A673 (cell line): ENCODE measurements at places on chromosomes 2 and 18.

GRCh38 chr2:29731948-29732347 is 189.4 kb downstream of the ALK start:
- no peaks in the 10 kb centered on the region for H3K27me3 ChIP-seq
- no peak overlapping the region for H3K27ac ChIP-seq
- no peak for DNase-seq
- peaks cover 10% of the 10 kb centered on the region for H3K4me1 ChIP-seq
- H3K36me3 ChIP-seq, result no peaks in the 10 kb centered on the region

GRCh38 chr18:35490894-35491699 is 6.7 kb downstream of the INO80C start:
- no peaks in the 10 kb centered on the region for H3K36me3 ChIP-seq
- DNase-seq, result peak; percentile 85

DNA sequence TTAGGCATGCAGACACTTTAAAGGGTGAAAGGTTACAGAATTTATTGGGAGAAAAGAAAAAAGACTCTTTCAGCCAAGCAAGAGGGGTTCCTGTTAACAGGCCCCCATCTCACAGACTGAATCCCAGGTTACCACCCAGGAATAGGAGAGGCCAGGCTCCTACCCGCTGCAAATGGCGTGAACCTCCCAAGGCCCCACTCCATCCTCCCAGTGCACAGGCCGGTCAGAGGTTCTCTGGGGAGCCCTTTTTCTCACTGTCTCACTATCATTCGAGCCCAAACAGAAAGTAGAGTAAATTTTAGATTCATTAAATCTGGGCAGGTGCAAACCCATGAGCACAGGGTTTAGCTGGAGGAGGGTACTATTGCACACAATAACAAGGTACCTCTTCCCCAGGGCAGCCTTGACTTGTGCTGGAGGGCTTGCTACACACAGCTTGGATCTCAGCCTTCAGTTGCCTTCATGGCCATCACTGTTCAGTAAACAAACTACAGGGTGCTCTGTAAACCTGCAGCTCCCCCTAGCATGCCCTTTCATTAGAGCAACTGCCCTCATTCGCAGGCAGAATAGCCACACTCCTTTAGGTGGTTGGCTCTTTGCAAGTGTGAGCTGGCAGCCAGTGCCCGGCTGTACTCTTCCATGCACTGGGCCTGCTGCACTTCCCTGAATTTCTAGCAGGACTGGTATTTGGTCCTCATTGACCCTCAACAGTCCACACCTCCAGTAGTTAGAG is 7.3 kb upstream of the PLEK start:
- no peak overlapping the region for H3K27ac ChIP-seq
- H3K4me1 ChIP-seq, result no peaks in the 10 kb centered on the region
- H3K36me3 ChIP-seq, result no peaks in the 10 kb centered on the region
- no peak overlapping the region for H3K4me3 ChIP-seq
- H3K27me3 ChIP-seq, result no peaks in the 10 kb centered on the region

- peaks cover 8% of the 10 kb centered on the region for H3K4me1 ChIP-seq
- no peak overlapping the region for H3K27ac ChIP-seq
- no peaks in the 10 kb centered on the region for H3K27me3 ChIP-seq
- DNase-seq, result no peak
These were observed 81.5 kb downstream of the DIS3L2 start for GRCh38 chr2:232042911-232043574.

DNA sequence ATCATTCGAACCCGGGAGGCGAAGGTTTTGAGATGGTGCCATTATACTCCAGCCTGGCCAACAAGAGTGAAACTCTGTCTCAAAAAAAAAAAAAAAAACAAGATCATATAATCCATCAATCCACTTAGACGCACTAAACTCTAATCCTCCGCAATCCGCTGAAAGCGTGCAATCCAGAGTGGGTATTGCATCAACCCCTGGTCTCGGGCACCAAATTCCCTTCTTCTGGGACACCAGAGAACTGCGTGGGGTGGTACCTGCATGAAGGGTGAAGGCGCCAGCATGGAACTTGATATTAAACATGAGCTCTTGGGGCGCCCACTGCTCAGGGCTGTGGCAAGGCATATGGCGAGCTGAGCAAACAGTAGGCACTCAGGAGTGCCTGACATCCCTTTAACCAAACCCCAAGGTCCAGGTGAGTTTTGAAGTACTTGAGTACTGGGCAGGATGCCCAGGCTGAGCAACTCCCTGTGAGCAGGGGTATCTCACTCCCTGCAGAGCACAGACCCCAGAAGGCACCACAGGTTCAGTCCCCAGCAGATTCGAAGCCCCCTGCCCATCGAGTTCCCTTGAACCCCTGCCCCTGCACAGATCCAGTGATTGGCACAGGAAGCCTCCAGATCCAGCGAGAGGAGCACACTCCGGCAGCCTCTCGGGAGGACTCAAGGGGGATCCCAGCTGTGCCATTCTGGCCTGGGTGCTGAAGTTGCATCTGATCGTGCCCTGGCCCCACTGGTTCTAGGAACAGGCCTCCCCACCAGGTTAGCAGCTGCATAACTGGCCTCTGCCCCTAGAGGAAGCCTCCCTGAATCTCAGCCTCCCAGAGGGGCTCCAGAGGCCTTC is 8.0 kb downstream of the ALPI start:
- no peaks in the 10 kb centered on the region for H3K4me1 ChIP-seq
- DNase-seq, result no peak
- H3K36me3 ChIP-seq, result no peaks in the 10 kb centered on the region
- no peak overlapping the region for H3K27ac ChIP-seq

DNA sequence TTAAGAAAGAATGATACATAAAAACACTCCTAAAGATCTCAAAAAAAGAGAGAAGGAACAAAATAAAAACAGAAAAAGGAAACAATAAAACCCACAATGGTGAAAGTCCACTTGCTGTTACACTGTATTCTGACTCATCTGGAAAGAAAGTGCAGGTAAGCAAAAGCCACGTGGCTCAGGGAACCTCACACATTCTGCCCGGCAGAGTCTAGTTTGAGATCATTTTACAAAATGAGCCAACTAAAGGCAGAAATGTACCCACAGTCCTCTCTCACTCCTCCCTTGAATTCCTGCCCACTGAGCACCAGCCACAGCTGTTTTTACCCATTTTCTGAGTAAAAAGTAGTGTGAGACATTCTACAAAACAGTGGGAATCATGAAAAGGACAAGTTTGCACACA is 10.0 kb downstream of the KCNH7 start:
- no peak overlapping the region for H3K4me3 ChIP-seq
- H3K36me3 ChIP-seq, result no peaks in the 10 kb centered on the region
- DNase-seq, result no peak
- no peak overlapping the region for H3K27ac ChIP-seq

- no peak overlapping the region for H3K27ac ChIP-seq
- no peaks in the 10 kb centered on the region for H3K36me3 ChIP-seq
- H3K4me1 ChIP-seq, result peaks cover 16% of the 10 kb centered on the region
- H3K27me3 ChIP-seq, result no peaks in the 10 kb centered on the region
- H3K4me3 ChIP-seq, result no peak overlapping the region
These were observed 307.5 kb upstream of the HS6ST1 start for GRCh38 chr2:128625963-128626759.

DNA sequence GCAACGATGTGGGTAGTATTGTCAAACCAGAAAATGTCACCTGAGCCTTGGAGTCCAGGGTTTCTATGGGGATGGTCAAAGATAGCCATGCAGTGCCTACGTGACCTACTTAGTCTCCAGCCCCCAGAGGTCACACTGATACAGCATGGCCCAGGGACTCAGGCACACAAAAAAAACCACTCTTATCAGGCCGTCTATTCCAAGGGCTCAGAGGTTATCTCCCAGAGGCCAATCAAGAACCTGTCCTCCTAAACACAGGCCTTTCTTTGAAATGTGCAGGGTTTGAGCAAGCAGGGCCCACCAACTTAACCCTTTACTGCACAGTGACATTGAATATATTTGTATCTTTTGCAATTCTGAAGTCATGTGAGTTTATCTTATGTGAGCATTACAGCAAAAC is 82.7 kb downstream of the MRO start:
- DNase-seq, result no peak
- H3K27ac ChIP-seq, result no peak overlapping the region
- no peaks in the 10 kb centered on the region for H3K27me3 ChIP-seq
- H3K4me3 ChIP-seq, result no peak overlapping the region

DNA sequence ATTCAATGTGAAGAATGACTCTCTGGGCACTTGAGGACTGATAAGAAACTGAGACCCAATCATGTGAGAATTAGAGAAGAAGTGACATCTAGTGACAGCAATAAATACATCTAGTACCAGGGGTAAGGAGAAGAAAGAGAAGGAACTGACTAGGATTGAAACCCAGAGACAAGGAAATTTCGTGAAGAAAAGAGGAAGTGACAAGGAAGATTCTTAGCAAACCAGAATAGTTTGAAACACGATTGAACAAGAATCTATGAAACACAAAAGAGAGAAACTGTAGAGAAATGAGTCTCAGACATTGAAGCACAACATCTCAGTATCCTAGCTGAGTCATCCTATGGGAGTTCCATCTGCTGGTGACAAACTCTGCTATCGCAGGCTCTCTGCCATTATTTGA is 571.9 kb upstream of the PKDCC start:
- H3K27ac ChIP-seq, result no peak overlapping the region
- no peaks in the 10 kb centered on the region for H3K36me3 ChIP-seq
- DNase-seq, result no peak
- no peak overlapping the region for H3K4me3 ChIP-seq

GRCh38 chr2:237217995-237218616 is 132.4 kb downstream of the COPS8 start:
- H3K4me3 ChIP-seq, result no peak overlapping the region
- H3K27me3 ChIP-seq, result no peaks in the 10 kb centered on the region
- peak; percentile 80 for DNase-seq
- H3K27ac ChIP-seq, result peak overlapping the region; percentile 76
- peaks cover 35% of the 10 kb centered on the region for H3K4me1 ChIP-seq

DNA sequence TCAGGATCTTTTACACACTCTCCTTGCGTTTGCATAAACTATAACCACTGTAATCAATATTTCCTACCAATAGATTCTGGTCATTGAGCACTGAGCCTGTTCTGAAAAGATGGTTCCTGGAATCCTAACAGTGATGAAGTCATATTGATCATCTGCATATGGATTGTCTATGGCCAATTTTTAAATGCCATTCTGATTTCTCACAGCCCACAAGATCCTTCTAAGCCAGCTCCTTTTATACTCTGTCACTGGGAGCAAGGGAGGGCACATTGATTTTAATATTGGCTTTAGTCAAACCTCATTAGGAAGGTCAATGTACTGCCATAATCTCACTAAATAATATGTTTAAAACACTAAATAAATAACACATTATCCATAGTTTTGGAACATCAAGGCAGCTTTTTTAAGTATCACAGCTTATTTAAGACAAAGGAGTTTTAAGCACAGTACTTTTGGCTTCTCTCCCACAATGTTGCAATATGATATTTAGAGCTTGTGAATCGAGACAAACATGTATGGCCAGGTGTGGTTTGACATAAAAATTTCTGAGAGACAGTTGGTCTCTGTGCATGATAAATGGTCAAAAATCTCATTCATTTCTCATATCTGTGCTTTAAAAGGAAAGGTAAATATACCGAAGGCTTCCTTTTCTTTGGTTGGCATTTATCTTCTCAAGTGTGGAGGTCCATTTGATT is 267.3 kb downstream of the MTX2 start:
- no peak for DNase-seq
- no peak overlapping the region for H3K4me3 ChIP-seq
- H3K36me3 ChIP-seq, result no peaks in the 10 kb centered on the region
- H3K27me3 ChIP-seq, result no peaks in the 10 kb centered on the region
- no peak overlapping the region for H3K27ac ChIP-seq

DNA sequence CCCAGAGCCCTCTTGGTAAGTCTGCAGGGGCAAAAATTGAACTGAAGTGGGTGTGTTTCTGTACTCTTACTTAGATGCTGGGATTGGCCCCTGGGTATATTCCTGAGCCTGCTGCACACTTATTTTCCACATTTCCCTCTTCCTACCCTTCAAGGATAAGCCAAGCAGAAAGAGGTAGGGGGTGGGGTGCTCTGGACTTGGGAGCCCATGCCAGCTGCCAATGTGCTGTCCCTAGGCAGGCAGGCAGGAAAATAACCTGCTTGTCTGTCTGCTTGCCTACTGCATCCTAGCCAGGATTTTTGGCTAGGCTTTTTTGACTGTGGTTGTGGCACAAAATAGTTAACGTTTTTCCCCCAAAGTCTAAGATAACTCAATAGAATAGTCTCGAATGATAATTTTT is 234.3 kb downstream of the ALK start:
- H3K27me3 ChIP-seq, result no peaks in the 10 kb centered on the region
- no peak for DNase-seq
- H3K36me3 ChIP-seq, result no peaks in the 10 kb centered on the region
- H3K4me1 ChIP-seq, result no peaks in the 10 kb centered on the region
- H3K27ac ChIP-seq, result no peak overlapping the region

DNA sequence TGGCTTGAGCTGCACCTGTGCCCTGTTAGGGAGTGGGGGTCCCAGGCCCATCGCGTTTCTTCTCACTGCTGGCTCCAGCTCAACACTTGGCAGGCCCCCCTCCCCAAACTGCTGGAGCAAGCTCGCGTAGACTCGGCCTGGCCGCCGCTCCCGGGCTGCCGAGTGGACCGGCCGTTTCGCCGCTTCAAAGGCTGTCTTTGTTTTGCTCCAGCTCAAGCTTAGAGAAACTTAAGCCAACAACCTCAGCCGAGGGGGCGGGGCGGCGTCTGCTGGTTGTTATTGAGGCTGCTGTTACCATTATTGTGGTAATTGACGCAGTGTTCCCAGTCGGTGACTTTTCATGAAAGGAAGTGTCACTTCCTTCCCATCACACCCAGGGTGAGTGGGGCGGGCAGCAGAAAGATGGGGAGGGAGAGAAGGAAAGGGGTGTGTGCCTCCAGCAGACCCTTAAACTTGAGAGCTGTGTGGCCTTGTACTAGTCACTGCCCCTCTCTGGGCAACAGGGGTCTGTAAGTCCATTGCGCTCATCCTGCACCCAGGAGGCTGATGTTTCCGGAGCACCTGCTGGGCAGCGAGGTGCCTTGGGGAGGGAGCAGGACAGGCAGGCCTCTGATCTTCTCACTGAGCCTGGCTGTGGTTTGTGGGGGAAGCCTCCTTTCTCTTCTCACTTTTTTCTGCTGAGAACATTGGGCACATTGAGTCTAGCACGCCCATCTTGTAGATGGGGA is 2.1 kb downstream of the ARID5A start:
- no peaks in the 10 kb centered on the region for H3K27me3 ChIP-seq
- no peak overlapping the region for H3K27ac ChIP-seq
- H3K36me3 ChIP-seq, result no peaks in the 10 kb centered on the region
- H3K4me1 ChIP-seq, result peaks cover 31% of the 10 kb centered on the region
- DNase-seq, result peak; percentile 64

- no peak for DNase-seq
- H3K4me1 ChIP-seq, result peaks cover 23% of the 10 kb centered on the region
- H3K4me3 ChIP-seq, result no peak overlapping the region
- H3K36me3 ChIP-seq, result no peaks in the 10 kb centered on the region
These were observed 1.8 kb upstream of the ABCA12 start for GRCh38 chr2:215140166-215140707.

DNA sequence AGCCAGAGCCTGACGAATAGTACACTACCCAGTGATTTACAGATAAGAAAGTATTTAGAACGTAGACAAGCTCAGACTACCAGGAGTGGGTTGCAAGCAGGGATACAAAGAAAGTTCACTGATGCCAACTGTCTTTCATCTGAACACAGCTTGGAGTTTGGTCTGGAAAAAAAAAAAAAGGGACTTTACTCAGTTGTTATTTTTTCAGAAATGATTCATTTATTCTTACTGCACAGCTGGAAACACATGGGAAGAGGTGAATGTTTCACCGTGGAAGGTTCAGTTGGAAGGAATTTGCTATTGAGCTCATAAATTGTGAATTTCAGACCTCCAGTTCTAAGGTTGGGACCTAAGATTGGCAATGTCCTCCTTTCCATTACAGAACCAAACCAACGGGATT is 259.7 kb downstream of the ETAA1 start:
- no peak for DNase-seq
- H3K27ac ChIP-seq, result no peak overlapping the region
- no peaks in the 10 kb centered on the region for H3K36me3 ChIP-seq
- no peaks in the 10 kb centered on the region for H3K27me3 ChIP-seq
- peaks cover 1% of the 10 kb centered on the region for H3K4me1 ChIP-seq
